ENCODE measurements at places on chromosomes 11 and 22.

GRCh38 chr22:25742918-25743708, 1.1 kb downstream of the MYO18B start:
- no peak for DNase-seq

DNA sequence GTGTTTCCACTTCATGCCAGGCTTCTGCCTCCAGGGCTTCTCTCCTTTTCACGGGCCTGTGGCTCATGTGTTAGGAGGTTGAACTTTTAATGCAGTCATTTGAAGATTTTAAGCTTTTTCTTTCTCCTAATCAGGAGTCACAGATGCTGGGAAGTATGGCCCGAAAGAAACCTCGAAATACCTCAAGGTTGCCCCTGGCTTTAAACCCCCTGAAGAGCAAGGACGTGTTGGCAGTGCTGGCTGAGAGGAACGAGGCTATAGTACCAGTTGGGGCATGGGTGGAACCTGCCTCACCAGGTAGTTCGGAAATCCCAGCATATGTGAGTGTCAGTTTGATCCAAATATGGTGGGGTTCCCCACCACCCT, 571 bp downstream of the CCDC15 start:
- DNase-seq = no peak

DNA sequence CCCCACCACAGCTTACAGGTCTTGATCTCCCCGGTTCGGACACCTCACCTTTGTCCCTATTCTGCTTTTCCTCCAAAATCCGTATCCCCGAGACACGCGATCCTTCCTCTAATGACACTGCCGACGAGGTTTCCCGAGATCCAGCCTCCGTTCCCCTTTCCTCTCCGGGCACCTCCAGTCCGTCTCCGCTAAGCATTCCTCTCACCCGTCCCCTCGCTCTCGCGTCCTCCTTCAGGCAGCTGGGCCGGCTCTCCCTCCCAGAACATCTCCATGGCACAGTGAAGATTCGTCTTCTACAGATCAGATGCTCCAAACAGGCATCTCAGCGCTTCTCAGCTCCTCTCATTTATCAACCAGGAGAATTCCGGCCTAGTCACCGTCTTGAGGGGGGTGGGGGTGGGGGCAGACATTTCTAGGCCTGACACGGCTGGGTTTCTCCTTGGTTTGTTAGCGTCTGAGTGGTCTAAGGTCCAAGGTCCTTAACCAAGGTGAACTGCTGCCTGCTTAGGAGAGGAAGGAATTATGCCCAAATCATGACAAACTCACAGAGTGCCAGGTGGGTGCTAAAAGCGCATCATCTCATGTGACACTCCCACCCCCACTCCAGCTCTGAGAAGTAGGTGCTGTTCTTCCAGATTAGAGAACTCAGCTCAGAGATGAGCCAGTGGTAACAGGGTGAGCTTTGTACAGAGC, at the start of gene SPTBN2:
TSS of gene SPTBN2 (minus strand) at position 524 of the 693 bp plus-strand sequence. CDS start 7,976 bp downstream, outside the sequence.
- no peak for DNase-seq

- peak; percentile 1 for DNase-seq
These were observed 1.0 kb downstream of the SUN2 start for GRCh38 chr22:38754751-38755154.

- DNase-seq = no peak
These were observed 586 bp downstream of the LRP5 start for GRCh38 chr11:68312780-68313573.

DNA sequence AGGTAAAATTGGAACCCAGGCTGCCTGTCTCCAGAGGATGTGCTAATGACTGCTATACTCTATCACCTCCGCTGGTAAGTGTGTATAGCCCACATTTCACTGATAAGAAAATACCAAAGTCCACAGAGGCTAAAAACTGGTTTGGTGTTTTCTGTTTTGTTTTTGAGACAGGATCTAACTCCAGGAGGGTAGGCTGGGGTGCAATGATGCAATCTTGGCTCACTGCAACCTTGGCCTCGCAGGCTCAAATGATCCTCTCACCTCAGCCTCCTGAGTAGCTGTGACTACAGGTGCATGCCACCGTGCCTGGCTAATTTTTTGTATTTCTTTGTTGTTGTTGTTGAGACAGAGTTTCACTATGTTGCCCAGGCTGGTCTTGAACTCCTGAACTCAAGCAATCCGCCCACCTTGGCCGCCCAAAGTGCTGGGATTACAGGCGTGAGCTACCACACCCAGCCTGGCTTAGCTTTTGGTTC, 409.8 kb downstream of the LARGE1 start:
- no peak for DNase-seq

GRCh38 chr11:101470881-101471520, 112.8 kb downstream of the TRPC6 start:
- DNase-seq = no peak
